ENCODE measurements at places on chromosomes 12 and 14. TPM values are rescaled to one million over a fixed set of nuclear protein-coding genes. Genes with fewer than 3 reads are reported as not detected.
A peak's percentile ranks its signal among the peaks of the same experiment; 100 is the strongest.

DNA sequence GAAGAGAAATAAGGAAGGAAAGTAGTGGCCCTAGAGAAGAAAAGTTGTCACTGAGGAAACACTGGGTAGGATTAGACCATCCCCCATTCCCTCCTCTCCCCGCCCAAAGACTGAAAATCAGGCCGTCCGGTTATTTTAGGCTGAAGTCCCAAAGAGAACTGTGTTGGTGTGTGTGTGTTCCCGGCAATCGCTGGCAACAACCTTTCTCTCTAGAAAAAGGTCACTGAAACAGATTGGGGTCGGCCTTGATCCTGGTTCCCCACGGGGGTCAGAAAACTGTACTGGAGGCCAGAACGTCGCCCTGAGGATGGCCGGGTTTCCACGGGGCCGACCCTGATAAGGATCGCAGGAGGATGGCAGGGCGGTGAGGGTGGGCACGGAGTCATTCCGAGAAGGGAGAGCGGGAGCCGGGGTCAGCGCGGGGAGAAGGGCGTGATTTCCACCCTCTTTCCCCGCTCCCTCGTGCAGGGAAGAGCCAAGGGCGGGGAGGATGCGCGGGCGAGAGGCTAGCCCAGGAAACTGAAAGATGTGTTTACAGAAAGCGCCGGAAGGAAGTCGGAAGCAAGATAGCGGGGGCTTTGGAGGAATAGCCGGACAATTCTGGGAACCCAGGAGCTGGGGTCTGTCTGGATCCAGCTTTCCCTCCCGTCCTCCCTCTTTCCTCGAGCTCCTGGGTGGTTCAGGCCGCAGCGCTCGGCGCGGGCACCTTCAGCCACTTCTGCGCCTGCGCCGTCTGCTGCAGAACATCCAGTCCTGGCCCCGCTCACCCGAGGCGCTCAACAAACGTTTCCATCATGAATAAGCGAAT, 25.3 kb upstream of the SPTLC2 start:
- peak; percentile 78 for DNase-seq
- no peaks in the 10 kb centered on the region for H3K36me3 ChIP-seq
- H3K4me1 ChIP-seq = peaks cover 7% of the 10 kb centered on the region
- no peaks in the 10 kb centered on the region for H3K27me3 ChIP-seq
- H3K27ac ChIP-seq = peak overlapping the region; percentile 67
- H3K4me3 ChIP-seq = peak overlapping the region; percentile 33

DNA sequence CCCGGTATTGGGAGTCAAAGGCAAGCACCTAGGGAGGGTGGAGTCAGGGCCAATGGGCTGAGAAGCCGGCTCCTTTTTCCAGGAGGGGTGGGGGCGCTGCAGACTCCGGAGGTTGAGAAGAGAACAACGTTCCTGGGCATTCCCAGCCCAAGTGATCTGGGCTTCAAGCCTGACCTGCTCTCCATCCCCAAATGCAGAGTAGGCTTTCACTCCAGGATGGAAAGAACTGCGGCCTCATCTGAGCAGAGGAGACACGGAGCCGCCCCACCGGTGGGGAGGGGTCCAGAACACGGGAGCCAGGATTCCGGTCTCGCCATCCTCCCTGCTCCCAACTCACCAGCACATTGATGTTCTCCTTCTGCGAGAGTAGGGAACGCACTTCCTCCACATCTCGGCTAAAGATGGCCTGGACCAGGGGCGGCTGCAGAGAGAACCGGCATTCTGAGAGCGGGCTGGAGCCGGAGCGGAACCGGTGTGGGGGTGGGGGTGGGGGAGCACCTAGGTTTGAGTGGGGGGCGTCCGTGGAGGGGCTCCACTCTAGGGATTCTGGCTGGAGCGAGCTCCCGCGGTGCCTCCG, 605 bp downstream of the ANKRD52 start:
- peak overlapping the region; percentile 96 for H3K4me3 ChIP-seq
- H3K4me1 ChIP-seq = peaks cover 5% of the 10 kb centered on the region
- peak overlapping the region; percentile 67 for H3K27ac ChIP-seq
- peak; percentile 63 for DNase-seq

The REM2 gene
- 0.24 TPM for total RNA-seq

GRCh38 chr14:58637040-58637390, 747 bp upstream of the DACT1 start:
- H3K4me1 ChIP-seq = no peaks in the 10 kb centered on the region
- H3K27ac ChIP-seq = peak overlapping the region; percentile 64
- H3K27me3 ChIP-seq = peaks cover 16% of the 10 kb centered on the region
- DNase-seq = peak; percentile 56

GRCh38 chr12:128445415-128446127, 178.6 kb downstream of the TMEM132C start:
- H3K36me3 ChIP-seq = no peaks in the 10 kb centered on the region
- no peak for DNase-seq
- H3K27me3 ChIP-seq = no peaks in the 10 kb centered on the region

The MGP gene
- total RNA-seq = 37.6 TPM

DNA sequence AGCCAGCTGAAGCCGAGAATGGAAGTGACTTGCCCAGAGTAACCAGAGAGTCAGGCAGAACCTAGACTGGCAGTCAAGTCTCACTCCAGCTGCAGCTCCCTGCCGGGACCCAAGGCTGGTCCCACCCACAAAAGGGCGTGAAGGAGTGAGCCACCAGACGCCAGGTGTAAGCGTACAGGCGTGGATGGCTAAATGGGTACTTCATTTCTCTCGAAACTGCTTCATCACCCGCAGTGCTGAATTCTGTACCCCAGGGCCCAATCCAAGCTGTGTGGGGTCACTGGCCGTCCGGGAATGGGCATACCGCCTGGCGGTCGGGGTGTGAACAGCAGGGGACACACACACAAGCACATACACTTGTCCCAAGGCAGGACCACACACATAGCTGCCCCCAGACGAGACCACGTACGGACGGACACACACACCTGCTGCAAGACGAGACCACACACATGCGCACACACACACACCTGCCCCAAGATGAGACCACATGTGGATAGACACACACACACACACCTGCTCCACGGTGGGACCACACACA, 34.8 kb downstream of the DEGS2 start:
- no peaks in the 10 kb centered on the region for H3K4me1 ChIP-seq
- H3K4me3 ChIP-seq = no peak overlapping the region
- H3K36me3 ChIP-seq = no peaks in the 10 kb centered on the region
- no peak for DNase-seq

The MEG3 gene
- total RNA-seq = 11.0 TPM

The RAN gene
- 847 TPM for total RNA-seq

- H3K36me3 ChIP-seq = no peaks in the 10 kb centered on the region
- no peak overlapping the region for H3K4me3 ChIP-seq
- no peak overlapping the region for H3K27ac ChIP-seq
- H3K27me3 ChIP-seq = no peaks in the 10 kb centered on the region
- no peak for DNase-seq
Measured at GRCh38 chr12:54622463-54623183, 12.1 kb downstream of the LACRT start.

The MYRFL gene
- total RNA-seq = 0.37 TPM

DNA sequence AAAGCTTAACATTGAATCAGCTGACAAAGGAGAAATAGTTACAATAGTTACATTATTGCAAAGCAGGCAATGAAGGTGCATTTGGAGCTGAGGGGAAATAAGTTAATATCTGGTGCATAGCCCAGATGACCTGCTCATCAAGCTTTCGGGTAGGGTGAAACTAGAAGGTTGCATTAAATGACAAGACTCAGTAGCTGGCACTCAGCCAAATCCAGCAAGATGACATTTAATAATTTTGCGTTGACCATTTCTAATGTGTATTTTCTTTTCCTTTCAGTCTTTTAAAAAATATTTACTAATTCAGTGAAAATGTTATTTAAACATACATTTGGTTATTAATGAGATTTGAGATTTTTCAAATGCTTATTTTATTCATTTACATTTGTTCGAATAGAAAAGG, 188.6 kb downstream of the SLC5A8 start:
- no peaks in the 10 kb centered on the region for H3K27me3 ChIP-seq
- H3K27ac ChIP-seq = no peak overlapping the region
- no peak for DNase-seq
- H3K36me3 ChIP-seq = no peaks in the 10 kb centered on the region
- no peak overlapping the region for H3K4me3 ChIP-seq

The NDUFB1 gene
- 167 TPM for total RNA-seq

DNA sequence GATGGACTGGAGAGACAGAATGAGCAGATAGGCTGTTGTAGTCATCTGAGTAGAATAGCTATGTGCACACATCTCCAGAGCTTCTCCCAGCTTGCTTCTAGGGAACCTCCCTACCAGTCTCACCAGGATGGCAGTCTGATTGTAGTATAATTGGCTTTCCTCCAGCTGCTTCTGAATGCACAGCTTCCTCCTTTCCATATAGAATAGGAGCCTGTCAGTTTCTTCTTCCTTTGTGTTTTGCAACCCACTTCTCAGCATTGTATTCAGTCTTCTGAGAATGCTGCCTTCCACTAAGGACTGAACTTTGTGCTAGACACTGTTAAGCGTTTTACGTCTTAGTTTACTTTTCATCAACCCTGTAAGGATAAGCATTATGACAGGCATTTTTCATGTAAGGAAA, 2.2 kb upstream of the CSAD start:
- no peaks in the 10 kb centered on the region for H3K27me3 ChIP-seq
- H3K27ac ChIP-seq = peak overlapping the region; percentile 4
- peak; percentile 47 for DNase-seq
- H3K4me1 ChIP-seq = peaks cover 15% of the 10 kb centered on the region

- no peak overlapping the region for H3K27ac ChIP-seq
- no peak overlapping the region for H3K4me3 ChIP-seq
- no peaks in the 10 kb centered on the region for H3K27me3 ChIP-seq
- no peaks in the 10 kb centered on the region for H3K4me1 ChIP-seq
Measured at GRCh38 chr14:51784466-51784865, 75.9 kb upstream of the GNG2 start.

DNA sequence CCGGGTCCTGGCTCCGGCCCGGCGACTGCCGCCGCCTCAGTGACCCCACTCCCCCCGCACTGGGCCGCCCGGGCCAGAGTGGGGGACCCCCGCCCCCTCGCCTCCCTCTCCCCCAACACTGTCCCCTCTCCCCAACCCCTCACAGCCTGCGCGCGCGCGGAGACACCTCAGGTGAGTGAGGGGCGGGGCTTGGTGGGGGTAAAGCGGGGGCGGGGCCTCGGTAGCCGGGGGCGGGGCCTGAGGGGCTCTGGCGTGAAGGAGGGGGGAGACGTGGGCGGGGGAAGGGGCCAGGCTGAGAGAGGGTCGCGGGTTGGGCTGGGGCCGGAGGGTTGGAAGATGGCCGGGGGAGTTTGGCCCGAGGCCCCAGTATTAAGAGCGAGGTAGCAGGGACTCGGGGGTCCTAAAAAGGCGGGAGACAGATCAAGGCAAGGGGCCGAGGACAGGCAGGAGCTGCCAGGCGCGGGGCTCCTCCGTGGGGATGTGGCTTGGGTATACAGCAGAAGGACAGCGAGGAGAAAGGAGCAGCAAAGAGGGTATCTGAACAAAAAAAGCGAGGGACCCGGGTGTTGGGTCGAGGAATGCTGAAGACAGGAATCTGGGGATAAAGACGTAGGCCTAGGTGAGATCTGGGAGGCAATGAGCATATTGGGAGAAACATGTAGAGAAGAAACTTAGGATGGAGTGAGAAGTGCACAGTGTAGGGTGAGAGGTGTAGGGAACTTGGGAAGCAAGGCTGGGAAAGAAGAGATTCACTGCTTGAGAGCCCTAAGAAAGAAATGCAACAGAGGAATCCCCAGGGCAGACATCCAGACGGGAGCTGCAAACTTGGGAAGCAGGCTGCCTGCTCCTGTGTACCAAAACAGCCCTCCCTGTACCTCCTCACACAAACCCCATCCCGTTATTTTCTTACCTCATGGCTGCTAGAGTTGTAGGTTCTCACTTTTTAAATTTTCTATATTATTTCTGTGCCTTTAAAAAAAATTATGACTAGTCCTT, 10.8 kb downstream of the SUOX start:
- H3K27me3 ChIP-seq = no peaks in the 10 kb centered on the region
- H3K4me1 ChIP-seq = peaks cover 2% of the 10 kb centered on the region
- peak overlapping the region; percentile 87 for H3K27ac ChIP-seq
- peak; percentile 80 for DNase-seq

DNA sequence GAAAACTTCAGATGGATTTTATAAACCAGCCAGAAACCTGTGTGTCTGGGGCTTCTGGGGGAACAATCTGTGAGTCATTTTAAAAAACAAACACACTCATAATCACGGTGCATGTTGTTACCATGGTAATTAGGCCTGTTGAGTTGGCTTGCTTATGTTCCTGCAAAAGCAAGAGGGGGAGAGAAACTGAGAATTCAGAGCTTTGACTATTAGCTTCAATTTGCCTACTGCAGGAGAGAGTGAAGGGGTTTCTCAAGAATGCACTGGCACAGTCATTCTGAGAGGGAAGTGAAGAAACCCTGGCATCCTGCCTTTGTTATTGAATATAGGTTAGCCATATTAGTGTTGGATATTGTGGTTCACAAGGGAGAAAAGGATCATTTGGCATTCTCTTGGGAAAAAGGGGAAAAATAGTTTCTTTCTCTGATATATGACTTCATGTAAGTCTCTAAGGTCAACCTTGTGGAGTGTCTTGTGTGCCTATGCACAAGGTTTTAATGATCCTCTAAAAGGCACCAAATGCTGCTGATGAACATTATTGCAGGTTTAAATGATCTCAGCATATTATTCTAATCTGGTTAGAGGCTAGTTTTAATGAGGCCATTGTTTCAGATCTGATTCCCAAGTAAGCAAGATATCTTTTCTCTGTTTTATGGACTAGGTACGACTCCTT, 12.9 kb downstream of the GNG2 start:
- no peak overlapping the region for H3K4me3 ChIP-seq
- H3K4me1 ChIP-seq = no peaks in the 10 kb centered on the region
- no peaks in the 10 kb centered on the region for H3K36me3 ChIP-seq

The CLEC2A gene
- not detected for total RNA-seq

DNA sequence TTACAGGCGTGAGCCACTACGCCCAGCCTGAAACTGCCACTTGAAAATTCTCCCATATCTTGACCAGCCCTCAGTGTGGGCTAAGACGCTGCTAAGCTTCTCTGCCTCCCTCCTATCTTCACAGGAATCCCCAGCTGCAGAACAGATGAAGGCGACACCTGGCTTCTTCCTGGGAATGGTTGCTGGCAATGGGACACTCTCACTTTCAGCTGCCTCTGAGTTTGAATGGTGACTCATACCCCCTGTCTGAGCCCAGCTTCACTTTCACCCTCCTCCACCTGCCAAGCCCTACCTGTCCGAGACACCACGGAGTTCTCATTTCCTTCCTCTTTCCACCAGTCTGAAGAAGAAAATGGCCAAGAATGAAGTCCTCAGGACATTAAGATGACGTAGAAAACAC, 18.3 kb upstream of the VASH1 start:
- no peaks in the 10 kb centered on the region for H3K27me3 ChIP-seq
- H3K27ac ChIP-seq = no peak overlapping the region
- no peak for DNase-seq
- H3K4me3 ChIP-seq = no peak overlapping the region

DNA sequence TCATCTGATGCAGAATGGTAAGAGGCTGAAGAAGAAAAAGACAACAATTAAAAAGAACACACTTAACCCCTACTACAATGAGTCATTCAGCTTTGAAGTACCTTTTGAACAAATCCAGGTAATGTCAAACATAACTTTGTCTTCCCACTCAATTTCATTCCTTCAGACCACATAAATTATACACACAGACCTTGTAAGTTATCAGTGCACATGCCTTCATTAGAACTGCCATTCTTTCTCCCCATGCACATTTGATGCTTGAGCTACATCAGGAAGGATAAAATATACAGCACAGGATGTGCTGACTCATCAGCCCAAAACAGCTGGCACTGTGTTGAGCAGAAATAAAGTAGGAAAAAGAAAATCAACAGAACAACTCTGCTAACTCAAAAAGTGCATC, 246.7 kb downstream of the PAWR start:
- H3K27me3 ChIP-seq = no peaks in the 10 kb centered on the region
- no peak overlapping the region for H3K27ac ChIP-seq
- DNase-seq = no peak
- no peaks in the 10 kb centered on the region for H3K36me3 ChIP-seq
- H3K4me1 ChIP-seq = no peaks in the 10 kb centered on the region

The FAM222A gene
- 5.5 TPM for total RNA-seq

The TAS2R42 gene
- not detected for total RNA-seq
